ENCODE measurements at places on chromosomes 6 and 20. TPM values are rescaled to one million over a fixed set of nuclear protein-coding genes. Genes with fewer than 3 reads are reported as not detected.

Gene TAAR6
- total RNA-seq = not detected

GRCh38 chr6:70601014-70601413 lies 34.3 kb downstream of the SDHAF4 start:
- no peak for DNase-seq

DNA sequence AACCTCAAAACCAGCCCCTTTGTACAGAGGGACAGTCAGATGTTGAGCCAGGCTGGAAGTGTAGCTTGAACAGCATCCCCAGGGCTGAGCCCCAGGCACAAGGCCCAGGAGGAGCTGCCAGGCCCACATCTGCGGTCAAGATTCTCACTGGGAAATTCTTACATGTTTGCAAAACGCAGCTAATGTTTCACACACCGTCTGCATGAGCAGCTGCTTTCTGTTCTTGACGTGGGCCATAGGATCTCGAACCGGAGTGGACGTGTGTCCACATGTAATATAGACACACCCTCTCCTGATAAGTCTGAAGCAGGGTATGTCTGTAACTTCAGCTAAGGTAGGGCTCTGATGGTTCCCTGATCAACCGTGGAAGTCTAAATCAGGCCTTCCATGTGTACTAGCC lies 41.3 kb upstream of the TRAF3IP2 start:
- no peak for DNase-seq

- no peak for DNase-seq
These were observed 50.8 kb upstream of the LY86 start for GRCh38 chr6:6537488-6538260.

DNA sequence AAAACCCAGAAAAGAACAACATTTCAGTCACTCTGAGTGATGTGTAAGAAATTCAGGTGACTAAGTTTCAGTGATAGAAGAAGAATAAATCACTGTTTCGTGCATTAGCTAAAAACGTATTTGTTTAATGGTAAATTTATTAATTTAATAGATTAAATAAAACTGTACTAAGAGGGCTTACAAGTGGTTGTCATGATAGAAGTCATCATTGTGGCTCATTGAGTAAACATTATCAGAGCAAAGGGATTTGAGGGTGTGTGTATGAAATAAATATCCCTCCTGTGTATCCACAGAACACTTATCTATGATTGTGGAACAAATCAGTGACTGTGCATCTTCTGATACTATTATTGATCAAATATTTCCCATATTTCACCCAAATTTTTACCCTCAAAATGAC lies 40.1 kb downstream of the THEMIS start:
- DNase-seq = no peak

Gene NHLRC1
- total RNA-seq = not detected

DNA sequence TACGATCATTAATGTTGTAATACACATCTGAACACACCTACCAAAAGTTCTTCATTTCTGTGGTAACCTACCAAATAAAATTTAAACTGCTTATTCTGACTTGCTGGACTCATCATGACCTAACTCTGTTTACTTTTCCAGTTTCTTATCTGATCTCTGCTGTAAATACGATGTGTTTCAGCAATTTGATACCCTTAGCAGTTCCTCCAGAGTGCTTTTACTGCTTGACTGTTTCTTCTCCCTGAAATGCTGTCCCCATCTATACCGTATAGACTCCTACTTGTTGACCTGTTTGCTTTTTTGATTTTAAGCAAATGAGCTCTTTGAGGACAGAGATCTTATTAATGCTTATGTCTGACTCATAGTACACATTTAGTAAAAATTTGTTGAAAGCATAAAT lies 119.5 kb downstream of the SCAF8 start:
- DNase-seq = no peak

GRCh38 chr6:2839982-2840748 lies 1.5 kb downstream of the SERPINB1 start:
- no peak for DNase-seq

Measured in activated CD8-positive, alpha-beta T cell treated with anti-CD3 and anti-CD28 coated beads for 36 hours (primary cell).